ENCODE measurements at places on chromosomes 13 and 19.

- DNase-seq, result no peak
Observed at GRCh38 chr19:6652805-6653094, 17.2 kb downstream of the TNFSF14 start.

DNA sequence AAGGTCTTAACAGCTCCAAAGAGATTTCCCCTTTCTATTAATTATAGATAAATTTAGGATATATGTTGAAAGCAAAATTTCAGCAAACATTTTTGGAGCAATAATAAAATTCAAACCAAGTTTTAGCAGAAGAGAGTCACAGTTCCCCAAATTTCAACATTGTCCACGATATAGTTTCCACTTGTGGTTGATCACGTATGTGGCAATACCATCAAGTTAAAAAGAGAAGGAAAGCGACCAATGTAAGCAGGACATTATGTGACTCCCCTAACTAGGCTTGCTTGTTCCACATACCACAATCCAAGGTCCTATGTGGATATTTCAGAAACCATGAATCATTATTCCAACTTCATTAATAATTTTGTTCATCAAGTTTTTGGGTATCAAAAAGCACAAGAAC lies 52.8 kb downstream of the ELF1 start:
- no peak for DNase-seq

DNA sequence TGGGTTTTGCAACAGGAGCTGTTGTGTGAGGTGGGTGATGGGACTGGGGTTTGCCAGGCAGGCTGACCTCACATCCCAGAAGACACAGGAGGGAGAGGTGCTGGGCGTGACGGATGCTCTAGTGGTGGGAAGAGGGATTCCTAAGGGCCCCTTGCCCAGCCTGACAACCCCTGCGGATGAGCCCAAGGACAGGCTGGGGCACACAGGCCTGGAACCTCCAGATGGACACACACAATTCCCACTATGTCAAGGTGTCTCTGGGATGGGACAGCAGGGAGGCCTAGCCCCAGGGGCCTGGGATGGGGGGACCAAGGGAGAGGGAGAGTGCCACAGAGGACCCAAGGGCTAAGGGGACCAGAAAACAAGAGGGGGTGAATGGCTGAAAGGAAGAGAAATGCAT lies 191.5 kb downstream of the ZNF536 start:
- DNase-seq, result no peak

- DNase-seq, result peak; percentile 88
Observed at GRCh38 chr19:33177417-33177979, 16.6 kb upstream of the LRP3 start.

DNA sequence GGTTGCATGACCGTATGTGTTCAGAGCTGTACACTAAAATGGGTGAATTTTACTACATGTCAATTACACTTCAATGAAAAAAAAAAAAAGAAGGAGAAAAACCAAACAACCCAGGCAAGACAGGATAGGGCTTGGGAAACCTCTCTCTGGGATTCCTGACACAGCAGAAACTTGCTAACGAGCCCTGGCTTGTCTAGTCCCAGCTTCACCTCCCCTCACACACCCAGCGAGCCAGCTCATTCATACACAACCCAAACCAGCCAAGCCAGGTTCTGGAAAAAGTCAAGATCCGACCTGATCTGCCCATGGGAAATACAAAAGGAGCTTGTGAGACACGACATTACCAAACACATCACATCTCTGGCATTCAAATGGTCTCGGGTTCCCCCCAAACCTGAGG lies 3.7 kb upstream of the TECR start:
- no peak for DNase-seq

DNA sequence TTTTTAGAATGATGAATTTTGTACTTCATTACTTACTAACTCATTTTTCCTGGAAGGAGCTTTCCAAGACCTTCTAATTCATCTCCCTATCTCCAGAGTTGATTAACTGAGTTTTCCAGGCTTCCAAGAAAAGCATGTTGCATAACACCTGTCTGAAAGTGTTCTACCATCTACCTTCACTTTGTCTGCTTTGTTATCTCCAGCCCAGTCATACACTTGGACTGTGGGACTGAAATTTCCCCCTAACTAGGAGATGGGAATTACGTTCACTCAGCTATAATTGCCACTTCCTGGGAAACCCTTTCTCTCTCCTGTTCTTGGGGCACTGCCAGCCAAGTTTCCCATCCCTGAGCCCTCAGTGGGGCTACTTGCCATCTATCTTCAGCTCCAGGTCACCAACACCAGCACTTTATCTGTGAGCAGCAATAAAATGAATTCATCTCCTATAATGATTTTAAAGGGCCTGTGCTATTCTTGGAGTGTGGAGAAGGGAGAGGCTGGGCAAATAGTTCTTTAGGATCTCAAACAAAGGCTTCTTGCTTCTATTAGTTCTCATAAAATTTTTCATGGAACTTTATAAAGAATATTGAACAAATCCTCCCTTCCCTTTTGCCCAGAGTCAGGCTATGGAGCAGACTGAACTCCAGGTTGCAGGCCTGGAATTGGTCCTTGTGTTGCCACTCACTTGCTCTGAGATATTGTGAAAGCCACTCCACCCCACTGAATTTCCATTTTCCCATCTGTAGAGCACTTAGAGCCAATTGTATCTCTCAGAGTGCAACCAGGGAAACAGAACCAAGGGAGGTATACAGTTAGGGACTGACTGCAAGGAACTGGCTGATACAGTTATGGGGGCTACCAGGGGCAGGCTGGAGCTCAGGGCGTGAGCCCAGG lies 17.8 kb upstream of the ATP12A start:
- DNase-seq, result no peak

- DNase-seq, result no peak
Observed at GRCh38 chr13:71808708-71809107, 58.3 kb downstream of the DACH1 start.

DNA sequence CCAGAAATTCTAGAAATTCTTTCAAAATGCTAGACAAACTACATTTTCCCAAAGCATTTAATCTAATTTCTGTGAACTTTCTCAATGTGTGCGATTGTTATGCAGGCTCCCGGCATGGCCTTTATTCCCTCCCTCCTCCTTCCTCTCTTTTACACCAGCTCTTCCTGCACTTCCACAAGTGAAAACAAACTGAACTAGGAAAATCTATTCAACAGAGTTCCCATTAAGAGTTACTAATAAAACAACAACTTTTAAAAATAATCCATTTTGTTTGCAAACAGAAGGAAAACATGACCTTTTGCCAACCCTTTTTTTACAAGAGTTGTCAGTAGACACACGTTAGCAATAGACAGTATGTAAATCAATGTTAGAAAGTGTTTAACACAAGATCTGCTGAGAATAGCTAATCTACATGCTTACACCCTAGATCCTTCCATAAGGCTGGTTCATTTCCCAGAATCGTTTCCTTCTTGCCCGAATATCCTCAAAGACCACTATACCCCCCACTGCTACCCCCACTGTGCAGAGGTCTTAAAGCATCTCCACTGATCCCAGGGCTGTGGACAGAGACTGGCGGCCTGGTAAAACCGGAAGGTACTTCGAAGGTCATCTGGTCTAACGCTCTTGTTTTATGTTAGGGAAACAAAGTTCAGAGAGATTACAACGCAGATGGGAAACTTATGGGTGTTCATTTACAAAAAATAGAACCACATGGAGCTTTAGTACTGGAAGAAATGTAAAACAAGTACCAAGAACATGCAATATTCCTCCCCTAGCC lies 98.0 kb downstream of the FOXO1 start:
- DNase-seq, result no peak

DNA sequence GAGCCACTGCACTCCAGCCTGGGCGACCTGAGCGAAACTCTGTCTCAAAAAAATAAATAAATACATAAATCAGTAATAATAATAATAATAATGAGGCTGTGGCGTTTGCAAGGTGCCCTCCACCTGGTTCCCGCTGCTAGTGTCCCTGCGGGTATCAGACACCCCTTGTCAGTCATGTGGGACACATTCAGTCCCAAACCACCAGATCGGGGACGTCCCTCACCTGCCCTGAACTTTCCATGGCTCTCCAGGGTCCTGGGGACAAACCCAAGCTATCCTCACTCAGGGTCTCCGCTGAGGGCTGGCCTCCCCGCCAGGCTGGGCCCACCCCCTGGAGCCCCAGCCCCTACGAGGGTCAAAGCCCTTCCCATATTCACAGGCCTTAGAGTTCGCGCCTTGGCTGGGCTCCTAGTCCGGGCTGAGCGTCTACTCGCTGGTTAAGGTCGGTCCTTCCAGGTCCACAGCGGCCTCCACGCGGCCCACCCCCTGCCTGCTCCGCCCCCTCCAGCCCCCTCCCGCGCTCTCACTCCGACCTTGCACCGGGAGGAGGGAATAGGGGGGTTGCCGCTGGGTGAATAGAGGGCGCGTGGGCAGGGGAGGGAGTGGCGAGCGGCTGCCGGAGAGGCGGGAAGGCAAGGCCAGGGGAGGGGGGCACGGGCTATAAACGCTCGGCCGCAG lies 349 bp upstream of the KISS1R start:
- DNase-seq, result no peak

DNA sequence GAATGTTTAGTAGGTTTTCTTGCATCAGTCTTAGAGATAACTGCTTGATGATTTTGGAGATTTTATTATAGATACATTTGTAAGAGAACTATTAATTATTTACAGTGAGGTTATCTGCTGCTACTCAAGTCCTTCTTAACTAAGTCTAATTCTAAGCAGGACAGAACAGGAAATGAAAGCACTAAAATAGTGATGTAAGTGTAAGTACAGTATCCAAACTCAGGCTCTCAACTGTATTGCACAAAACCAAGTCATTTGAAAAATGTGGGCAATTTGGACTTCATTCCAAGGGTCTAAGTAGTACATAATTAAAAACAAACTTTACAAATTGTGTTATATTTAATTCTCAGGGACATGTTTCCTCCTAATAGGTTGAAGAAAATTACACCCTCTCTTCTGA lies 417.1 kb downstream of the ITGBL1 start:
- DNase-seq, result no peak

DNA sequence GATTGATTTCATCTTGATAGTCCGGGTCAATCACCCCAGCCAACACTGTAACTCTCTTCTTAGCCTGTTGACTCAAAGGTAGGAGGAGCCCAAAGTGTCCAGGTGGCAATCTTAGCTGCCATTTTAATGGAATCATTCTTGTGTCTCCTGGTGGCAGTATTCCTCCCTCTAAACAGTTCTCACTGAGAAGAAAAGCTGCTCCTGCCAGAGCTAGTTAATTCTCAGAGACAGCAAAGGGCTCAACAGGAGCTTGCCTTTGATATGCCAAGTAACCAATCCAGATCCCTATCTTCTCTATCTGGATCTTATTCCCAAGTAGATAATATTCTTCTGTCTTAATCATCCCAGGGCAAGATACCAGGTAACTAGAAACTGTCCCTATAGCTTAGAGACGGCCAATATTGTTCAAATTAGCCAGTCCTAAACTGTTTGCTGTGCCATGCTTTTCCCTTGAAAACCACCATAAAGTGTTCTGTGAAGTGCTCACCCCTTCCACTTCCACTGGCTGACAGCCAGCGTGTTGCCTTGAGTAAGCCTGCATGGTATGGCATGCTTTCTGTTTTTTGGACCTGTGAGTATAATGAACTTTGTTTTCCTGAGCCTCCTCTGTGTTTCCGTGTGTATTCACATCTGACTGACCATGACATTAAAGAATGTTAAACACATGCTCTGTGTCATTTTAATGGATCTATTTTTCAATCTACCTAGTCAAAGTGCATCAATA lies 463.7 kb upstream of the SLITRK5 start:
- DNase-seq, result no peak

- DNase-seq, result no peak
Observed at GRCh38 chr13:87453244-87453643, 217.9 kb upstream of the SLITRK5 start.

- no peak for DNase-seq
Observed at GRCh38 chr13:55816976-55817601, 1323.6 kb upstream of the PRR20A start.

GRCh38 chr13:29564818-29565217 lies 30.7 kb downstream of the SLC7A1 start:
- no peak for DNase-seq

GRCh38 chr19:10835089-10835753 lies 791 bp downstream of the TMED1 start:
- no peak for DNase-seq

GRCh38 chr19:15181394-15181793 lies 19.4 kb downstream of the NOTCH3 start:
- no peak for DNase-seq

DNA sequence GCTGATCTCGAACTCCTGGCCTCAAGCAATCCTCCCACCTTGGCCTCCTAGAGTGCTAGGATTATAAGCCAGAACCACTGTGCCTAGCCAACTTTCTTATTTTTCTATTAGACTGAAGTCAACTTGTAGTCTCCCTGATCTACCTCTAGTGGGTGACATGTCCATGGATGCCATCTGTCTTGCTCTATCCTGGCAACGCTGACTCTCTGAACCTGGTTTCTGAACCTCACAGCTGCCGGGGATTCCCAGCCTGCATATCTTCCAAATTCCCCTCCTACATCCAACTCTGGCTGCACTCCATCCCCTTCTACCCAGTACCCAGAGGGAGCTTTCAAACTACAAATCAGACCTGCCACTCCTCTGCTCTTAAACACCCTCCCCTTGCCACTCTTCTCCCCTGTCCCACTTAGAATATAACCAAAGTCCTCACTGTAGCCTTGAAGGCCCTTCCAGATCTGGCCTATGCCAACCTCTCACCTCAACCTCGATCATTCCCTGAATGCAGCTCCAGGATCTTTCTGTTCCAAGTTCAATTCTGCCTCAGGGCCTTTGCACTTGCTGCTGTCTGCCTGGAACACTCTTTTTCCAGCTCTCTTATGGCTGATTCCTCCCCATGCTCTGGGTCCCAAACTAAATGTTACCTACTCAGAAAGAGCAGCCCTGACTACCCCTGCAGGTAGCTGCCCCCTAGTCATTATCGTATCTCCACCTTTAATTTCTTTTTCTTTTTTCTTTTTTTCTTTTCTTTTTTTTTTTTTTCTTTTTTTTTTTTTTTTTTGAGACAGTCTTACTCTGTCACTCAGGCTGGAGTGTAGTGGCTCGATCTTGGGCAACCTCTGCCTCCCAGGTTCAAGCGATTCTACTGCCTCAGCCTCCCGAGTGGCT lies 2.2 kb downstream of the CLIP3 start:
- no peak for DNase-seq

GRCh38 chr19:30001301-30001700 lies 59.3 kb downstream of the URI1 start:
- DNase-seq, result no peak

DNA sequence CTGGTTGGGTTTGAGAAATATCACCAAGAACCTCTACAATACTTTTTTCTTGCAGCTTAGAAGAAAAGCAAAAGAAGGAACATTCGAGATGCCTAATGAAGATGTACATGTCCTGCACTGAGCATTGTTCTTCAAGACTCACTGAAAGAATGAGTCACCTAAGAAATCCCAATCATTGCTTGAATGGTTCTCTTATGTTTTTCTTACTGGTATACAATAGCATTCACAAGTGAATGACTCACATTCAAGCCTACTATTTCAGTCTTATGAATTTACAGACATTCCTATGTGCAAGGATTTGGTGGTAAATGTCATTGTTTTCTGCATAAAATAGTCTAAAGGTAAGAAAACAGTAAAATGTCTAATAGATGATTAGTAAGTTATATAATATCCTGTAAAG lies 594.6 kb downstream of the PCDH9 start:
- DNase-seq, result no peak

- no peak for DNase-seq
Observed at GRCh38 chr13:24032674-24033073, 127.8 kb upstream of the SPATA13 start.

- DNase-seq, result no peak
Observed at GRCh38 chr13:95724252-95724651, 47.3 kb downstream of the DNAJC3 start.

Data from amygdala (tissue), 56 donors.